ENCODE measurements at places on chromosomes 6 and 20.

- DNase-seq, result no peak
Observed at GRCh38 chr6:41449399-41450245, 96.6 kb upstream of the FOXP4 start.

GRCh38 chr20:24273251-24273650 lies 196.2 kb upstream of the SYNDIG1 start:
- no peak for DNase-seq

GRCh38 chr6:12506159-12506558 lies 210.4 kb upstream of the PHACTR1 start:
- no peak for DNase-seq

DNA sequence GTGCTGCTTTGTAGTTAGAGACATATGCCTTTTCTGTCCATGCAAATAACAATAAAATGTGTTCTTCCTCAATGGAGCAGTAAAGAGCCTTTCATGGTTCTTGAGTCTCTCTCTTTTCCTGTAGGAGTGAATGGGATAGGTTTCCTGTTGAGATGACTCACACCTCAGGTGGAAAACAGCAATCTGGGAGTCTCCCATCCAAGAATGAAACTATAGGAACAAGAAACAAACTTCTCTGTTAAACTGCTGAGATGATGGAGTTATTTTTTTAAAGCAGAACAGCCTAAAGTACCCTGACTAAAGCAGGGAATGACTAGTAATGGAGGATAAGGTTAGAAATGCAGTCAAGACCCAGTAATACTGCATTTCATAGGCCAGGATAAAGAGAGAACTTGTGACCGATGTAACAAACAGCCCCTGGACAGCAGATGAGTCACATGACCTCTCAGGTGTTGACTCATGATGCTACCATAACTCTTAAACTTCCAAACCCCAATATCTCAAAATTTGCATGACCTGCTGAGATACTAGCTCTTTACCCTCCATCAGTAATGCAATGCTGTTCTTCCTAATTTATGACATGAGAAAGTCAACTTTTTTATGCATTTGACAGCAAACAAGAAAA lies 548.9 kb downstream of the CBLN4 start:
- DNase-seq, result no peak

GRCh38 chr6:97630604-97631003 lies 347.6 kb upstream of the MMS22L start:
- no peak for DNase-seq

- DNase-seq, result no peak
Observed at GRCh38 chr20:59101961-59102360, 59.4 kb upstream of the PRELID3B start.

Data from retina (tissue), 1 donor.